ENCODE measurements at places on chromosomes 12 and 14.

GRCh38 chr12:6213969-6214368 is 13.8 kb downstream of the CD9 start:
- no peak for DNase-seq

DNA sequence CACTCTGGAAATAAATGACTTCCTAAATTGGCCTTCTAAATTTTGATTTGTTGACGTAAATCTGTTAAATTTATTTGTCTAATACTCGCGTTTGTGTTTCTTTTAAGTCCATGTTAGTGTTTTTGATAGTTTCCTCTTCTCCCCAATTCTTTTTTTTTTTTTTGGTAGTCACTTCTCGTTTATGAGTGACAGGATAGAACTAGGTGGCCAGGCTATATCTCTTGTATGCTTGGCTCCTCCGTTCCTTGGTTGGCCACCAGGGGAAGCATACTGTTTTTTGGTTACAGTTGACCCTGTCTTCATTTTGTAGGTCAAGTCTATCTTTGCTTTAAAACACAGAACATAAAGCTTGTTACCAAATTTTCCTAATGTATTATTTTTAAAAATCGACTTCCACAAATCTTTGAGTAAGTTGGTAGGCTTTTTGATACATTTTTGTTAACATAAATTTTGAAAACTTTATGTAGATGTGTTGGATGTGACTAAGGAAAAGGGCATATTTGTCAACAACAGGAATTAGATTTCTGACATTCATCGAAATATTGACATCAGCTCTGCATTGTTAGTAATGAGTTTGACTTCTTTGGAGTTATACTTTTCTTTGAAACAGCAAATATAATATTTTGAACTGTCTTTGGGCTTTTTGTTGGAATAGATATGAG is 2.2 kb downstream of the RCOR1 start:
- peak; percentile 68 for DNase-seq

DNA sequence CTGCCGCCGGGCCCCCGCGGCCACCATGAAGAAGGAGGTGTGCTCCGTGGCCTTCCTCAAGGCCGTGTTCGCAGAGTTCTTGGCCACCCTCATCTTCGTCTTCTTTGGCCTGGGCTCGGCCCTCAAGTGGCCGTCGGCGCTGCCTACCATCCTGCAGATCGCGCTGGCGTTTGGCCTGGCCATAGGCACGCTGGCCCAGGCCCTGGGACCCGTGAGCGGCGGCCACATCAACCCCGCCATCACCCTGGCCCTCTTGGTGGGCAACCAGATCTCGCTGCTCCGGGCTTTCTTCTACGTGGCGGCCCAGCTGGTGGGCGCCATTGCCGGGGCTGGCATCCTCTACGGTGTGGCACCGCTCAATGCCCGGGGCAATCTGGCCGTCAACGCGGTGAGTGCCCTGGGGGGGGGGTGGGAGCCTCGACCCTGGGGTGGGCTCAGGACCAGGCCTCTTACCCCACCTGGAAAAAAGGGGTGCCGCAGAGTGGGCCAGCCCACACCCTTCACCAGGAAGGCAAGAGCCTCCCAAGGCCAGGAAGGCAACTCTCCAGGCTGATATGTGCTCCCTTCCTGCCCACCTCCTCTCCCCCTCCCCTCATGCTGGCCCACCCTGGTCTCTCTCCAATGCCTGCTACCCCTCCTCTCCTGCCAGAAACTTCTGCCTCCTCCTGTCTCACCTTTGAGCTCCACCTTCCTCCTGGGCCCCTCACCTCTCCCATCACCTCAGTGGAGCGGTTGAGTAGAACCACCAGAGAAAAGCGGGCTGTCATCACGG is 507 bp downstream of the AQP5 start:
- no peak for DNase-seq

DNA sequence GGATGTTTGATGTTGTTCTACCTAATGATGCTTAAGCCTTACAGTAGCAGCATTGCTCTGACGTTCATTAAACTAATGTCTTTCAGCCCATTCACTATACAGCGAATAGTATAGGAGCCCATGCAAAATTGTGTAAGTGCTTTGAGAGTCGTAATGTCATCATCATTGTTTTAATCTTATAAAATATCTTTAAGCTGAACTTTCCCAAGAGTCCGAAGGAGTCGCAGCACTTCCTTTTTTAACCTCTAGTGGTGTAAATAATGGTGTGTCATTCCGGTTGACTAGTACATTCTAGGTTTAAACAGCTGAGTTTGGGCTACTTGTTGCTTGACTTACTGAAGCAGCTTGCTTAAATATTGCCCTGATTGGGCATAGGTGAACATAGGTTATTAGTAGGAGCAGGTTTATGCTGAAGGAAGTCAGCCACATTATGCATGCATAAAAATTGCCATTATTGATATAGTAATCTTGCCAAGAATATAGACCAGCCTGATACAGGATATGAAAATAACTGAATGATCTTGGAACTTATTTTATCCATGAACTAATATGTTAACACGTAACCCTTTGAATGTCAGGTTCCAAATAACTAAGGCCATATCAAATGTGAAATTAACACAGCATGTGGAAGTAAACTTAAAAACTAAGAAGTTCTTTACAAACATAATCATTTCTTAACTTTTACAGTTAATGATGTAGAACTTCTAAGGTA is 2.6 kb downstream of the WNK1 start:
- DNase-seq, result no peak

GRCh38 chr12:81644503-81644902 is 114.6 kb downstream of the PPFIA2 start:
- peak; percentile 6 for DNase-seq

DNA sequence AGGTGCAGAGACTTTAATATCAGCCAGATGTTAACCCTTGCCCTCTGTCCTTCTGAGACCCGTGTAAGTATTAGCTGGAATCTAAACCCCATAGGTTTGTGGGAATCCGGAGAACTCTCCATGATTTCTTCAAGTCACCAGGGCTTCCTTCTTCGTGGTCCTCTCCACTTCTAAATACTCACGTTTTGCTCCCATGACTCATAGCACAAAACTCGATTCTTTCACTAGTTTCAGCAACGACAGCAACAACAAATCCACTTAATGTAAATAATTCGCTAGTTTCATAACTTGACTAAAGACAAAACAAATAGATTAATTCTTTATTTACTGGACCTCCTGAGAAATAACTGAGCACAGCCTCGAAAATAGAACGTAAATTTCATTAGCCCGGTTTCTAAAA is 4.4 kb upstream of the CLEC2A start:
- DNase-seq, result no peak

DNA sequence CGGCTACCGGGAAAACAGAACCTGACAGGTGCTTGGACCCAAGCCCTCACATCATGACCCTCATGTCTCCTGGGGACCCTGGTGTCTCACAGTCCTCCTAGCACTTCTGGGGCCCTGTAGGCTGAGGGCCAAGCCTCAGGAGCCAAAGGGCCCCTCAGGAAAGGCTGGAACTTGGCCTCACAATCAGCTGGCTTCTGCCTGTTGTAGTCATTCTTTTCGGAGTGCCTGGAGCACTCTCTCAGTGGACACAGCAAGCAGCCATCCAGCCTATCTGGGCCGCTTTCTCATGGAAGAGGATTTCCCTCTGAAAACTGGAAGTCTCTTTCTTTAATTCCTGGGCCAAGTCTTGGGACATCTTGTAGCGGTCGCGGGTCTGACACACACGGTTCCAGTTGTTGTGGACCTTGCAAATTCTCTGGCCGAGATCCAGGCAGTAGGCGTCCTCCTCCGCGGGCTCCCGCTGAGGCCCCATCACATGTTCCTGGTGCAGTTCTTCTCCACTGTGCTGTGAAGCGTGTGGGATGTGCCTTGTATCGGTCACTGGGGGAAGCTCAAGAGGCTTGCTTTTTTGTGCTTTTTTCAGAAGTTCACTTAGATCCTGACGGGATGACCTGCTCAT is 169.3 kb downstream of the EMP1 start:
- DNase-seq, result no peak

DNA sequence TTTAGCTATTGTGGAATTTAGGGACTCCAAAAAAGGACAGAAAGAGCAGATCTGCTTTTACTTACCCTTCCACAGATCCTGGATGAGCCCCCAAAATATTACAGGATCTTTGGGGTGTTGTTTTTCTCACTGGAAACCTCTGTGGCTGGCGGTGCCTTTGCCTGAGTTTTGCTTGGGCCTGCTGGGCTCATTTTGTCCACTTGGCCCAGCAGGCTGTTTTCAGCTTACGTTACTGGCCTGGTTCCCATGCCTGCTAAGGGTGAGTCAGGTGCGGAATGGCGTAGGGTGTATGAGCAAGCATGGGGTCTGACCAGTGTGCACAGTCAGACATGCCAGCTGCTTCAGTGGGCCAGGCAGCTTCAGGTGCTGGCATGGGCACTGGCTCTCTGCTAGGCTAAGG is 45.8 kb downstream of the HSD17B6 start:
- no peak for DNase-seq

GRCh38 chr12:51813931-51814310 is 34.6 kb downstream of the FIGNL2 start:
- DNase-seq, result no peak

- no peak for DNase-seq
These were observed 20.5 kb downstream of the ZDHHC22 start for GRCh38 chr14:77120771-77121743.

DNA sequence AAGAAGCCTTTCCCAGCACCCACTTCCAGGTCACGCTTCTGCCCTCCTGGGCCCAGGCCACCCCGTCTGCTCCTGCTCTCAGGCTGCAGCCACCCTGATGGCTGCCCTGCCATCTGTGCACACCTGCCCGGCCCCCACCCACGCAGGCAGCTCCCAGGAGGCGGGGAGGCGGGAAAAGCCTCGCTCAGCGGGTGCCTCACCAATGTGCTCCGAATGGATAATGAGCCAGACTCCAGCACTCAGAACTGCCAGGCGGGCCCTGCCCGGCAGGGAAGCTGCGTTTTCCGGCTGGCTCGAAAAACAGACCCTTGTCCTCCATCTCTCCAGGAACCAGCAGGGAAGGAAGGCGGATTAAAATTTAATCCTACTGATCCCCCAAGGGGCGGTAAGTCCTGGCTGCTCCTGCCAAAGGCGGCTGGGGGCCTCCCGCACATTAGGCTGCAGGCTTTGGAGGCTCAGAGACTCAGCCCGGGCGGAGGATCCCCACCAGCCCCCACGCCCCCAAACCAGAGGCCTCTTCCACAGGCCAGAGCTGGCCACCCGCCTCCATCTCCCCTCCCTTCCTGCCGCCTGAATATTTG is 104.0 kb downstream of the NCOR2 start:
- no peak for DNase-seq
